ENCODE measurements at places on chromosomes 13 and 19.

DNA sequence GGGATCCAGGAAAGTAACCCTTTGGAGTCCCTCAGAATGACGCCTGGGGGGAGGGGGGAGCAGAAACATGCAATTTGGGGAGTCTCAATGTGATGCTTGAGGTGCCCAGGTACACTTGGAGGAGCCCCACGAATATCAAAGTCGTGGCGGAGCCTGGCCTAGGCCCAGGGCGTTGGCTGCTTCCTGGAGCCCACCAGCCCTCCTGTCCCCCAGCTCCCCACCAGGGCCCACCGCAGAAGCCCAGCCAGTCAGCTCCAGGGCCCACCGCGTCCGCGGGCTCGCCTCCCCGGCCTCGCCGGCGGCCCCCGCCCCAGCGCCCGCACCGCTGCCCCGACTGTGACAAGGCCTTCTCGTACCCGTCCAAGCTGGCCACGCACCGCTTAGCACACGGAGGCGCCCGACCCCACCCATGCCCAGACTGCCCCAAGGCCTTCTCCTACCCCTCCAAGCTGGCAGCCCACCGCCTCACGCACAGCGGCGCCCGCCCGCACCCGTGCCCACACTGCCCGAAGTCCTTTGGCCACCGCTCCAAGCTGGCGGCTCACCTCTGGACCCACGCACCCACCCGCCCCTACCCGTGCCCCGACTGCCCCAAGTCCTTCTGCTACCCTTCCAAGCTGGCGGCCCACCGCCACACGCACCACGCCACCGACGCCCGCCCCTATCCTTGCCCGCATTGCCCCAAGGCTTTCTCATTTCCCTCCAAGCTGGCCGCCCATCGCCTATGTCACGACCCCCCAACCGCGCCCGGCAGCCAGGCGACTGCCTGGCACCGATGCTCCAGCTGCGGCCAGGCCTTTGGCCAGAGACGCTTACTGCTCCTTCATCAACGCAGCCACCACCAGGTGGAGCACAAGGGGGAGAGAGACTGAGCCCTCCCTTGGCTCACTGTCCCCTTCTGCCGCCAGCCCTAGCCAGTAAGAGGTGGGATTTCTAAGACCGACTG is 2.1 kb downstream of the ZNF575 start:
- peak; percentile 92 for DNase-seq

DNA sequence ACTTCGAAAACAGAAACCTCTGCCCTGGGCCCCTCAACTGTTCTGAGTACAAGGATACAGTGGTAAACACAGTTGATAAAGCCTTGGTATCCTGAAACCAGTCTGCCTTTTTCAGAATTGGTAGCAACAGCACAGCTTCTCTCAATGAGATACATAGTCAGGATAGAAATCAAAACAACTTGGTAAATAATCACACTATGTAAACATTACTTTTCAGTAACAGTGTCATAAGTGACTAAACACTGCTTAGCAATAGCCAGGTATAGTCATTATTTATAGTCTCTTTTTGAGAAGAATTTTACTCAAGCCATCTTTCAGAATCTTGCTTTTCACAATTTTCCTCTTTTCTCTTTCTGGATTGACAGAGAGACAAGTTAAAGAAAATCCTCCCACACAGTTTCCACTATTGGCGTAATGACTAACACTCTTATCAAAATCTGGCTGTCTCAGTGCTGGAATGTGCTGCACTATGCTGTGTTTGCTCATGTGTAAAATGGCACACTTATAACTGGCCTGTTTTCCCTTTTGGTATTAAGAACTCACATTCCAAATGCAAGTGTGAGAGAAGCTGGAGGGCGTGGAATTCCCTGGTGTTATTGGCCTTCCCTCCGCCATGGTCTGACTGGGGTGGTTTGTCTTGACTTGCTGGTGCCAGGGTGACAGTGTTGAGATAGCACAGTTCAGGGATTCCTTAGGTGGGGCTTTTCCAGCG is 368.8 kb downstream of the TDRD3 start:
- DNase-seq: no peak

DNA sequence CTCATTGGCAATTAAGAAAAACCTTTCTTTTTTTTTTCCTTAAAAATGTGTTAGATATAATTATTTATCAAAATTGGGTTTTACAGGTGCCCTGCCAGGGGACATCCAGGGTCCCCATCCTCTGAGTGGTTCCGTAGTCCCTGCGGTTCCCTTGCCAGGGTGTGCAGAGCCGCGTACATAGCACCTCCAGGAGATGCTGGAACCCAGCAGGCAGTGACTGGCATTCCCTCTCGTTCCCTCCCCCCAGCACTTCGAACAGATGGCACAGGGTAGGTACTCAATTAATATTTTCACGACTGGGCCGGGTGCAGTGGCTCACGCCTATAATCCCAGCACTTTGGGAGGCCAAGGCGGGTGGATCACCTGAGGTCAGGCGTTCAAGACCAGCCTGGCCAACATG is 82.0 kb downstream of the COL4A1 start:
- DNase-seq: no peak

DNA sequence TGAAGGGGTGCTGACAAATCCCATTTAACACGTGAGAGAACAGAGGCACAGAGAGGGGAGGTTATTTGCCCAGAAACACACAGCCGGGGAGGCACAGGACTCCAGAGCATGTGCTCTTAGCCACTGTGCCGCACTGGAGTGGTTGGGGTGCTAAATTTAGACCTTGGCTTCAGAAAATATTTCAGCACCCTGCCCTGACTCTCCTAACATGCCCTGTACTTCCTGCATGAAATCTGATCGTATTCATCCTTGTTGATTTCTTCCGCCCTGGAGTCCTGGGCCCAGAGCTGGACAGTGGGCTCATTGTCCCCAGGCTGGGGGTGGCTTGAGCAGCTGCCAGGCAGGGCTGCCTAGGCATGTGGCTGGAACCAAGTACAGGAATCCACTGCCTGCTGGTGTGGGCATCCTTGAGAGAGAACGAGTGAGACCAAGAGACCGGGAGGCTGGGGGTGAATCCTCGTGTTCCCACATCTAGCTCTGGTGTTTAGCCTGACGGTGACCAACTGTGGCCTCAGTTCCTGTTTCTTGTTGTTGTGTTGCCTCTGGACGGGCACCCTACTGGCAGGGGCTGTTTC is 5.3 kb downstream of the SLC27A1 start:
- DNase-seq: no peak

DNA sequence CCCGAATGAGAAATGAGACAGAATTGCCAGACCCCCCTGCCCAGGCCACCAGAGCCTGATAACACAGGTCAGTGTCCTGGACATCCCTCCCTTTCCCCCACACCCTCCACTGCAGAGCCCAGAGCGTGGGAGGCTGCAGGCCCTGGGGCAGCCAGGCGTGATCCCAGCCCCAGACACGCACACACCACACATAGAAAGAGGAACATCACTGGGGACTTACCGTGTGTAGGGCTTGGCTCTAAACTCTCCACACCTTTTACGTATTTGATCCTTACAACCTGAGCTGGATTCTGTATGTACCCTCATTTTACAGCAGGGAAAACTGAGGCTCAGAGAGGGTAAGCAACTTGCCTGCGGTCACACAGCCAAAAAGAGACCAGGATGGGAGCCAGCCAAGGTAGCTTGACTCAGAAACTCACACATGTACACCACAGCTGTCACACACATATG is 334 bp upstream of the ANGPTL6 start:
- DNase-seq: no peak

GRCh38 chr19:1884291-1884718 is 991 bp downstream of the ABHD17A start:
- DNase-seq: no peak

DNA sequence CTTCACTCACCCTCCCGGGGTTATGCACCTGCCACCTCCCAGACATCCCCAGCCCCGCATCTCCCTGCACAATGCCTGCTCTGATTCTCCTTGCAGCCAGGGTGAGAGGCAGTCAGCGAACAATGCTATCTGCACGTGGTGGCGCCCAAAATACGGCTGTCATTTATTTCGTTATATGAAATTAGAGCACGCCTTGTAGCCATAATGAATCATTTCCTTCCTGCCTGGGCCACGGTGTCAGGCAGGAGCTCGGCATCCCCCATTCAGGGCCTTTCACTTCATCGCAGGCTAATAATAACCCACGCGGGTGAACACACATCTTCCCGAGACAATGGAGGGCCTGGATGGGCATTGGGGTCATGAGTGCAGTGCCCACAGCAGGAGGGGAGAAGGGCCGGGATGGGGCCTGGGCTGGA is 143.8 kb upstream of the ZNF507 start:
- no peak for DNase-seq

- DNase-seq: no peak
Measured at GRCh38 chr13:78376033-78376432, 227.3 kb downstream of the POU4F1 start.

DNA sequence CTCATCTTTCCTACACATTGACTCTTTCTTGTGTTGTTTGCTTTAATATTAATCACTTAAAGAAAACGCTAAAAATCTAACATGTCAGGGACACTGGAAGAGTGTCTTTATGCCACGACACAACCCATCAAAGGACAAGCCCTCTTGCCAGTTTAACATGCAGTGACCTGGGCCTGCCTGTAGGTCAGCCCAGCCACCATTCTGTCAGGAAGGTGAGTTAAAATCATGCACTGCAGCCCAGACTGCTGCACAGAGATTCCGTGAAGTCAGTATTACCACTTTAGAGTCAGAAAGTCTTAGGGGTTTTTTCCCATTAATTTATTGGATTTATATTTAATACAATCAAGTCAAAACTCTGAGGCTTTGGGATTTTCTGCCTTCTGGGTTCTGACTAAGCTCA is 58.0 kb downstream of the TNFRSF19 start:
- DNase-seq: no peak

DNA sequence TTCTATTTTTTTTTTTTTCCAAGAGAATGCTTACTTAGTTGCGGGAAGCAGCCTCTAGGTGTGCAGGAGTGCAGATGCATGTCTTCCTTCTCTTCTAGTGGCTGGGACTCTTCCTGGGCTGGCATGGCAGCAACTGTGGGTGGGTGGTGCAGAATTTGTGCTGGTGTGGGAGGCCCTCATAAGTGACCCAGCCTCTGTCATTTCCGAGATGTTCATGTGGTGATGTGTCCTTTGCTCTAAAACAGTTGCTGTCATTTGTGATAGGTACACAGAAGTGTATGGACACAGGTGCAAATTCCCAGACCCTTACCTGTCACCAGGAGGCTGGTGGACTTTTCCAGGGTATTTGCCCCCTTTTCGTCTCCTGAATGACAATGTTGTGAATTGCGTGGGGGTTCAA is 367.7 kb downstream of the KCNRG start:
- DNase-seq: no peak

- no peak for DNase-seq
Measured at GRCh38 chr19:50362656-50363424, 2.6 kb downstream of the NAPSA start.

- no peak for DNase-seq
Measured at GRCh38 chr13:44394658-44395057, 21.0 kb downstream of the SERP2 start.

DNA sequence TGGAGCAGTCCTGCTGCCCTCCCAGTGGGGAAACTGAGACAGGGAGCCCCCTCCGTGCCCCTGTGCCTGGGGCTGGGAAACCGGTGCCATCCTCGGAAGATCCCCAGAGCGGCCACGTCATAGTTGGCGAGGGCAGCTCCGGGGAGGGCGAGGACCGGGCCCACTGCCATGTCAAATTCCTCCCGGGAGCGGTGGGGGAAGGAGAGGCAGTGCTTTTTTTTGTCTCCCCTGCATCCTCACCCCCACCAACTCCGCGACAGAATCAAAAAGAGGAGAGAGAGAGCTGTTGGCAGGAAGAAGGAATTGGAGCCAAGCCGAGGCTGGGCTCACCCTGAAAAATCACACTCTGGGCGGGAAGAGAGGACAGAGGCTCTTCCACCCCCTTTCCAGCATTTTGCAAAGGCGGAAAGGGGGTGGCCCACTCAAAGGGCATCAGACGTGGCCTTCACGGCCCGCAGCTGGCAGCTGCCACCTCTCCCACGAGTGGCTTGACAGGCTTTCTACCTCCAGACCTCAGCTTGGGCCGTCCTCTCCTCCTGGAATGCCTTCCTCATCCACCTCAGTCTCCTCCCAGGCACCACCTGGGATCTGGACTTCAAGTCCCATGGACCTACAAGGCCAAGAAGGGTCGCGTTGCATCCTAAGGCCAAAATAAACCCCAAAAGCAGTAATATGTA is 19.6 kb upstream of the NFIC start:
- DNase-seq: no peak

- peak; percentile 11 for DNase-seq
Measured at GRCh38 chr13:97448503-97449251, 14.7 kb downstream of the RAP2A start.

DNA sequence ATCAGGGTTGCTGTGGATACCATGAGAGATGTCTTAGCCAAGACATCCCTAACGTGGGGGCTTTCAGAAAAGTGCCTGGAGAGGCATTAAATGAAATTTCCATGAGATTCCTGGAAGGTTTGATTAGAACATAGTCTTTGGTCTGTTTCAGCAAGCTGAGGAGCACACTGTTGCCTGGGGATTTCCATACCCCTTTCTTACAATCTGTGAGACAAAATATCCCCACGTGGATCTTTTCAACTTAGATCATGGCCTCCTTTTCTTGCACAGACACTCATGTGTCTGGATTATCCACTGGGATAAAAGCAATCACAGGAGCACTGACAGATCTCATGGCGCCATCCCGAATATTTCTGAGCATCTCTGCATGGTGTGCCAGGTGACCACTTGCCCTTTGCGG is 41.7 kb downstream of the GPR12 start:
- no peak for DNase-seq

- DNase-seq: peak; percentile 80
Measured at GRCh38 chr19:11797491-11797890, 832 bp upstream of the ZNF491 start.

- no peak for DNase-seq
Measured at GRCh38 chr13:74479124-74479523, 344.9 kb upstream of the KLF12 start.

- no peak for DNase-seq
Measured at GRCh38 chr13:43936647-43937046, 56.9 kb downstream of the LACC1 start.

- no peak for DNase-seq
Measured at GRCh38 chr13:27415116-27415515, 9.3 kb upstream of the GTF3A start.

DNA sequence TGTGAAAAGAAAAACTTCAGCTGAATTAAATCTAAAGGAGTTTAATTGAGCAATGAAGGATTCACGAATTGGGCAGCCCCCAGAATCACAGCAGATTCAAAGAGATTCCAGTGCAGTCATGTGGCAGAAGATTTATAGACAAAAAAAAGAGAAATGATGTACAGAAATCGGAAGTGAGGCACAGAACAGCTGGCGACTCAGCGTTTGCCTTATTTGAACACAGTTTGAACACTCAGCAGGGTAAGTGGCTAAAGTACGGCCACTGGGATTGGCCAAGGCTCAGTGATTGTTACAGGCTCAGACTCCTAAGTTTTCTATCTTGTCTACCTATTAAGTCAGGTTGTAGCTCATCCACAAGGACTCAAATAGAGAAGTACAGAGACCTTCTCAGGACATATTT is 11.6 kb upstream of the CFAP97D2 start:
- DNase-seq: no peak

GRCh38 chr13:70370924-70371323 is 262.7 kb upstream of the KLHL1 start:
- DNase-seq: no peak

- no peak for DNase-seq
Measured at GRCh38 chr13:24625331-24625731, 54.9 kb upstream of the ATP12A start.

GRCh38 chr19:32824191-32824751 is 45.3 kb downstream of the SLC7A9 start:
- DNase-seq: no peak
